H4 (cell line): ENCODE measurements at places on chromosomes 4 and X.

GRCh38 chrX:72498782-72499181, 73.9 kb downstream of the HDAC8 start:
- DNase-seq, result no peak

DNA sequence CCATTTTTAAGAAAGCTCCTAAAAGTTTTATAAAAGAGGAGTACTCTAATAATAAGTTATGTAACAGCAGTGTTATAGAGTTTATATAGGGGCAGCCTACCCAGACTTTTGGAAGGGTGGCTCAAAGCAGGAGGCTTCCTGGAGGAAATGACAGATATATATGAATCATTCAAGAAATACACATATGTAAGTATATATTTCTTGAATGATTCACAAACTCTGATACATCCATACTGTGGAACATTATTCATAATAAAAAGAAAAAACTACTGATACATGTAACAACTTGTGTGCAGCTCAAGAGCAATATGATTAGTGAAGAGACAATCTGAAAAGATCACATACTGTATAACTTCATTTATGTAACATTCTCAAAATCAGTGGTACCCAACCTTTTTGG, 166.2 kb downstream of the WDFY3 start:
- no peak for DNase-seq

DNA sequence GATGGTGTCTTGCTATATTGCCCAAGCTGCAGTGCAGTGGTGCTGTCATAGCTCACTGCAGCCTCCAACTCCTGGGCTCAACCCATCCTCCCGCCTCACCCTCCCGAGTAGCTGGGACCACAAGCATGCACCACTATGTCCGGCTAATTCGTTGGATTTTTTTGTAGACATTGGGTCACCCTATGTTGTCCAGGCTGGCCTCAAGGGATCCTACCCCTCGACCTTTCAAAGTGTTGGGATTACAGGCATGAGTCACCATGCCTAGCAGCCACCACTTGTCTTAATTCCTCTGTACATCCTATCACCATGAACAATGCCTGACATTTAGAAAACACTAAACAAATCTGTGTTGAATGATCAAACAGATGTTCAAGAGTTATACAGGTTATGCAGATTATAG, 76.7 kb downstream of the NLGN4X start:
- no peak for DNase-seq

DNA sequence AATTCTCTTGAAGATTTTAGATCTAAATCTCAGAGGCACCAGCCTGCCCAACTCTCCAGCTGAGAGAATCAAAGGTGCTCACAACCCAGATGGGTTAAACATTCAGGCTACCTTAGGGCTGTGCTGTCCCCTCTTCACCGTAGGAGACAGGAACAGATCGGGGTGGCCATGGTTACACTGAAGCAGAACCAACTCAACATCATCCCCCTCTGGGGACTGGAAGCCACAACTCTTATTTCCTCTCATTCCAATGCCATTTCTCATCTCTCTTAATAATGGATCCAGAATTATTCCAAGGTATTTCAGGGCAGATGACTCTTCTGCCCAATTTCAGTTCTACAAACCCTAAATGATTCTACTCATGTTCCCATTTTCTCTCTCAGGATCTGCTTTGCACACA, 109.7 kb downstream of the NKX6-1 start:
- DNase-seq, result no peak

DNA sequence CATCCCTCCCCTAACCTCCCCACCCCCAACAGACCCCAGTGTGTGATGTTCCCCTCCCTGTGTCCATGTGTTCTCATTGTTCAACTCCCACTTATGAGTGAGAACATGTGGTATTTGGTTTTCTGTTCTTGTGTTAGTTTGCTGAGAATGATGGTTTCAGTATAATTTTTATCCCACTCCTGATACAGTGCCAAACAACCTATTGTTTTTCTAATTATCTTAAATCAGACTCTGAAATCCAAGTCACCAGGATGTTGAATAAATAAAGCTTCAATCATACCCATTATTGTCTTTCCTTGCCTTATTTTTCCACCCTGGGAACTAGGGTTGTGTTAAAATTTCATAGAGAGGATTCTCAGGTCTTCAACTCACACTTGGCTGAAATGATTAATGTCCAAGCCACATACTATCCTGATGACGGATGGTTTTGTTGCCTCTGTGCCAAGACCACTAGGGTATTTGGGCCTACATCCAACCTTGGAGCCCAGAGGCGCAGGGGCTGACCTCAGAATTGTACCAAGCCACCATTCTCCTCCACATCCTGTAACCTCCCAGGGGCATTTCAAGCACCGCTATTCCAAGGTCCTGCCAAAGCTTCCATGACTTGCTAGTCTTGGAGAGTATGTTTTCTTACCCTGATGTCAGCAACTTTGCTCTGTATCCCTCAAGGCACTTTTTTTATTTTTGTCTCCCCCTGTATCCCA, 332.4 kb downstream of the ARHGAP24 start:
- peak; percentile 43 for DNase-seq

DNA sequence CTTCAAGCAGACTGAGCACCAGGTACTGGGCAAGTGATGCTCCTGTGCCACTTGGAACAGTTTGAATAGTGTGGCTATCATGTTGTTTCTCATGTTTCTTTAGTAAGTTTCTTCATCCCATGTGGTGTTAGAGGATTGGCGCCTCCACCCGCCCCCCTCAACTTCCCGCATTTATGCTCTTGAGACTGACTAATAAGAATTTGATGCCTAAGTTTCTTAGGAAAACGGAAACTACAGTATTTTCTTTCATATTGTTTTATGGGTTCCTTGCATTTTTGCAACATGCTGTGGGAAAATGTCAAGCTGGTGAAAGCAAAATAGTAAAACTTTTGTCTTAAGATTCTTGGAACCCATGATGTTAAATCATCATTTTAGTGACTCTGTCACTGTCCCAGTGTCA, 101.2 kb upstream of the SLC4A4 start:
- no peak for DNase-seq

DNA sequence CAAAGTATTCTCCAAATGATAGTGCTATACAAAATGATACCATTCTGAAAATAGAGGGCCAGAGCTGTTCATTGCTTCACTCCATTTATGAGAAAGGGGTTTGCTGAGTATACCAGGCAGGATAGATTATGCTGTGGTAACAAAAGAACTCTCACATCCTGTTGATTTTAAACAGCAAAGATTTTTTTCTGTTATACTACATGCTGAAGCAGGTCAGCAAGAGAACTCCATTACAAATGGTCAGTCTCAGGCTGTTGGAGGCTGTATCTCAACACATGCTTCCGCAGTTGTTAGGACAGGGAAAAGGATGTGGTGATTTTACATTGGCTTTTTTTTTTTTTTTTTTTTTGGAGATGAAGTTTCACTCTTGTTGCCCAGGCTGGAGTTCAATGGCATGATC, 13.7 kb upstream of the KLHL5 start:
- DNase-seq, result no peak

- no peak for DNase-seq
Measured at GRCh38 chr4:106585915-106586349, 217.4 kb upstream of the GIMD1 start.

GRCh38 chrX:54978448-54978847, 15.5 kb downstream of the PFKFB1 start:
- no peak for DNase-seq

GRCh38 chr4:185656467-185656931, 121.2 kb upstream of the PDLIM3 start:
- no peak for DNase-seq
